CD4-positive, CD25-positive, alpha-beta regulatory T cell (primary cell): ENCODE measurements at places on chromosomes 16 and 17. TPM values are rescaled to one million over a fixed set of nuclear protein-coding genes. Genes with fewer than 3 reads are reported as not detected.

The MPV17L gene
- not detected for total RNA-seq

The CEP95 gene
- total RNA-seq: 173 TPM

DNA sequence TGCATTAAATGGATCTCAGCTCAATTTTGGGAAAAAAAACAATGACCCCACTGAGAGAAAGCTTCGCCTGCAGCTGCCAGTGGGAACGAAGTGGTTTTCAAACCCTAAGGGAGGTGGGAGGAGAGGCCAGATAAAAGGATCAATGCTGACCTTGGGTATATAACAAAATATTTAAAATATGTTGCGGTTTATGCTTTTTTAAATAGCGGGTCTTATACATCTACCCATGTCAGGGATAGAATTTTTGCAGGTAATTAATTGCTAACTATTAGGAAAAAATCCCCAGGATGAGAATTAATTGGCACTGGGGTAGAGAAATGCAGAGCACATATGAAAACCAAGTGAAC lies 10.9 kb upstream of the FOXF1 start:
- H3K4me3 ChIP-seq: no peak overlapping the region
- DNase-seq: no peak
- no peak overlapping the region for H3K27ac ChIP-seq
- H3K27me3 ChIP-seq: peaks cover 24% of the 10 kb centered on the region

- H3K27ac ChIP-seq: no peak overlapping the region
- H3K4me3 ChIP-seq: no peak overlapping the region
- DNase-seq: no peak
- H3K27me3 ChIP-seq: no peaks in the 10 kb centered on the region
- no peaks in the 10 kb centered on the region for H3K4me1 ChIP-seq
- peaks cover 39% of the 10 kb centered on the region for H3K36me3 ChIP-seq
Observed at GRCh38 chr17:32157225-32157624, 14.9 kb downstream of the RHOT1 start.

The EFCAB5 gene
- total RNA-seq: 2.1 TPM

GRCh38 chr17:61825448-61826137 lies 37.7 kb downstream of the BRIP1 start:
- H3K27ac ChIP-seq: no peak overlapping the region
- no peak for DNase-seq
- H3K36me3 ChIP-seq: no peaks in the 10 kb centered on the region
- H3K4me1 ChIP-seq: no peaks in the 10 kb centered on the region
- no peaks in the 10 kb centered on the region for H3K27me3 ChIP-seq

The C1QTNF1 gene
- not detected for total RNA-seq

- no peak overlapping the region for H3K4me3 ChIP-seq
- H3K27ac ChIP-seq: no peak overlapping the region
- no peaks in the 10 kb centered on the region for H3K27me3 ChIP-seq
- peaks cover 9% of the 10 kb centered on the region for H3K4me1 ChIP-seq
- no peak for DNase-seq
- peaks cover 21% of the 10 kb centered on the region for H3K36me3 ChIP-seq
Observed at GRCh38 chr16:75308011-75308410, 56.6 kb upstream of the BCAR1 start.

GRCh38 chr17:82157046-82158035 lies 55.3 kb downstream of the CCDC57 start:
- no peak for DNase-seq
- H3K27ac ChIP-seq: no peak overlapping the region

GRCh38 chr17:58484600-58484999 lies 3.6 kb downstream of the HSF5 start:
- H3K36me3 ChIP-seq: peaks cover 4% of the 10 kb centered on the region
- H3K27ac ChIP-seq: no peak overlapping the region
- H3K4me3 ChIP-seq: no peak overlapping the region
- H3K27me3 ChIP-seq: no peaks in the 10 kb centered on the region
- H3K4me1 ChIP-seq: peaks cover 17% of the 10 kb centered on the region

- no peak overlapping the region for H3K27ac ChIP-seq
- no peak overlapping the region for H3K4me3 ChIP-seq
- peaks cover 2% of the 10 kb centered on the region for H3K36me3 ChIP-seq
- DNase-seq: no peak
Observed at GRCh38 chr16:27717726-27718125, 167.8 kb downstream of the KATNIP start.

DNA sequence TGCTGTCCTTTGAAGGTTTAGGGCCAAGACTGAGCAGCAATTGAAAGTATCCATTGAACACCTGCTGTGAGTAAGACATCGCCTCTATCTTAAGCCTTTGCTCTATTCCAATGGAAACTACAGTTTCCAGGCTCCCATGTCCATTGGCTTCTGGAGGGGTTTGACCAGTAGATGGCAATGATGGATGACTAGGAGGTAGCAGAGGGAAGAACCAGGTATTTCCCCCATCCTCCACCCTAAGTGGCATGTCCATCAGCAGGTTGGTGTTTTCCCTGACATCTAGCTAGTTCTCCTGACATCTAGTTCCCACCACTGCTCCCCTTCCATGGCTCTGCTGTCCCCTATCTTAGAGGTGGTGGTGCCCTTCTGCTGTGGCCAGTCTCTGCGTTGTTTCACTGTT lies 58.7 kb downstream of the CENPV start:
- no peak overlapping the region for H3K27ac ChIP-seq
- no peak for DNase-seq
- H3K4me1 ChIP-seq: peaks cover 7% of the 10 kb centered on the region
- no peak overlapping the region for H3K4me3 ChIP-seq
- no peaks in the 10 kb centered on the region for H3K27me3 ChIP-seq

DNA sequence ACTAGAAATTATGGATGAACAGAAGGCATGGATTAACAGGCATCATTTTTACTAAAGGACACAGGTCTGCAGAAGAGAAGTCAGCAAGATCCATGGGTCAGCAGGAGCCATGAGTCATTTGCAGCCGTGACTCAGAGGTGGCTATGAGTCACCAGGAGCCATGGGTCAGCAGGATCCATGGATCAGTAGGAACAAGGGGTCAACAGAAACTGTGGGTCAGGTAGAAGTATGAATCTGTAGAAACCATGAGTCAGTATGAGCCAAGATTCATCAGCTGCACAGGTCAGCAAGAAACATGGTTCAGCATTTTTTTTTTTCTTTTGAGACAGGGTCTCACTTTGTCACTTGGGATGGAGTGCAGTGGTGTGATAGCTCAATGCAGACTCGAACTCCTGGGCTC lies 58.2 kb upstream of the HS3ST4 start:
- DNase-seq: no peak
- H3K4me3 ChIP-seq: no peak overlapping the region
- H3K4me1 ChIP-seq: no peaks in the 10 kb centered on the region
- no peaks in the 10 kb centered on the region for H3K36me3 ChIP-seq

The DHRS7C gene
- total RNA-seq: not detected

DNA sequence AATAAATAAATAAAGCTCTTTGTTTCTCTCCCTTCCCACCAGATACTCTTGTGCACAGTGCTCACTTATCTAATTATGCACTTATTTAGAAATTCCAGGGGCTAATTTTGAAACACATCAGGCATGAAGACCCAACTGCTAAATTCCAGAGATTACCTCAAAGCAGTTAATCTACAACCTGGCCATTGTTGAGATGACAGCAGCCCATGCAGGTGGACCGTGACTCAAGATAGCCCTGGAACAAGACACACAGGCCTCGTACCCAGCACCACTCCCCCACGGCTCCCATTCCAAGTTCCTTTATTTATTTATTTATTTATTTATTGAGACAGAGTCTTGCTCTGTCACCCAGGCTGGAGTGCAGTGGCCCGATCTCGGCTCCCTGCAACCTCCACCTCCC lies 60.1 kb upstream of the NPEPPS start:
- H3K4me3 ChIP-seq: no peak overlapping the region
- no peak overlapping the region for H3K27ac ChIP-seq
- no peaks in the 10 kb centered on the region for H3K27me3 ChIP-seq
- DNase-seq: no peak
- no peaks in the 10 kb centered on the region for H3K36me3 ChIP-seq

DNA sequence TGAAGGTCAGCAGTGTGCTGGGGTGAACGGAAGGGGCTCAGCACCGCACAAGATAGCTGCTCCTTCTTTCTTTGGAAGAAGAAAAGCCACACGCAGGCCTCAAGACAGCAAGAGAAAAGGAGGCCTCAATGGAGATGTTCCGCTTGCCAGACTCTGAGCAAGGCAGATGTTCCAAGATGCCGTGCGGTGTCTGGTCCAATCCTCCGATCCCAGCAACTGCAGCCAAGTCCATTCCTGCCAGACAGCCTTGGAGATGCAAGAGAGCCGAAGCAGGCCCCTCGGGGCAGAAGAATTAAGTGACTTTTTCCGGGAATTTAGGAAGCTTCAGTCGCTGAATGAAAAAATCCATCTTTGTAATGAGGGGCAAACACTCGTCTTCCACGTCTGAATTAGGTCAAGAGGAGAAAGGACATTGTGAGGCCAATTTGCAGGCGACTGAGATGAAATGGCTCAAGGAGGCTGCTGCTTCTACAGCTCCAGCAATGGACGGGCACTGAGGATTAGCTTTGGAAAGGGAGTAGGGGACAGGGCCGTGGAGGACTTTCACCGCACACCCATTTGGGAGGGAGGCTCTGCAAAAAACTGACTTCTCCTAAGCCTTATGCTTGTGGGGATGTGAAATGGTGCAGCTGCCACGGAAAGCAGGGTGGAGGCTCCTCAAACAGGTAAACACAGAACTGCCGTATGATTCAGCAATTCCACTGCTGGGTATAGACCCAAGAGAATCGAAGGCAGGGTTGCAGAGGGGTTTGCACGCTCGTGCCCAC lies 44.7 kb downstream of the RPH3AL start:
- no peak overlapping the region for H3K4me3 ChIP-seq
- DNase-seq: no peak
- no peaks in the 10 kb centered on the region for H3K27me3 ChIP-seq
- H3K4me1 ChIP-seq: no peaks in the 10 kb centered on the region
- no peak overlapping the region for H3K27ac ChIP-seq
